ENCODE measurements at places on chromosomes 5 and 9. TPM values are rescaled to one million over a fixed set of nuclear protein-coding genes. Genes with fewer than 3 reads are reported as not detected.

GRCh38 chr5:174832025-174832424 lies 107.6 kb downstream of the MSX2 start:
- DNase-seq, result no peak

The SPATA31A3 gene
- total RNA-seq, result not detected

- no peak for DNase-seq
These were observed 13.8 kb upstream of the TMEM267 start for GRCh38 chr5:43497311-43498104.

The NR6A1 gene
- total RNA-seq, result 8.4 TPM

- no peak for DNase-seq
These were observed 110.7 kb downstream of the NR6A1 start for GRCh38 chr9:124660341-124660801.

DNA sequence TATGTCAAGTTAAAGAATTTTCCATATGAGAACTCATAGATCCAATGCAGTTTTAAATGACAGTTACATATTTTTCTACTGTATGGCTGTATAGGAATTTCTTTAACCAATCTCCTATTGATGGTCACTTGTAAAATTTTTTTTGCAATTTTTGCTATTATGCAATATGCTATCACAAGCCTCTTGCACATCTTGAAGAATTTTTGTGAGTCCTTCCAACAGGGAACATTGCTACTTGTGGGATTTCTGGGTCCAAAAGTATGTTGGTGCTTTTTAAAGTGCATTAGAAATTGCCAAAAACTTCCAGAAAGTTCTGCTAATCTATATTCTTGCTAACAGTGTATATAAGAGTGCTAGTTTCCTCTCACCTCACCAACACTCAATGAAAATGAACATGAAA lies 65.1 kb downstream of the NPR3 start:
- no peak for DNase-seq

The PFN3 gene
- total RNA-seq, result not detected

The TMEM174 gene
- total RNA-seq, result not detected

GRCh38 chr9:115888131-115888530 lies 265.5 kb upstream of the PAPPA start:
- no peak for DNase-seq

DNA sequence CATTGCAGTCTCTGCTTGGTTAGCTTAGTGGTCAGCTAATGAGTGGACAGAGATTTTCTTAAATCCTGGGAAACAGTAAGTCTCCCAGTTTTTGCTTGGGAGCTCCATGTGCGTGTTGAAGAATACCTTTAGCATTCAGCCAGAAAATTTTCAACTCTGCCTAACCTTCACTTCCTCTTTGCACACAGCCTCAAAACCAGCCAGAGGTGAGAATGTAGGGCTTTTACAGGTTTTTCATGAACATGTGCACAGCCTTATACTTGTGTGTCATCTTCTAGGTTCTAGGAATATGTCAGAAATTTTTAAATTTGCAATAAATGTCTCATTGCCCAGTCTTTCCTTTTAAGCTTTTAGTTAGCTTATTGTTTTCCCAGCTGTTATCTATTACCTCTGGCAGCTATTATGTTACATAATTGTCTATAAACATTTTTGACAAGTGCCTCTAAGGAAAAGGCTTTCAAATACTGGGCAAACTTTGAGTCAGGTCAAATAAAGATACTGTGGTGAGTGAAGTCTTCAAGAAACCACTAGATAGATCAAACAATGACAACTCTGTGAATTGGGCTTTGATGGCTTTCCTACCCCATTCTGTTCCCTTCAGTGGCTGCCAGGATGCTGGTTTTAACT lies 12.7 kb downstream of the ADGRV1 start:
- no peak for DNase-seq

GRCh38 chr5:59040024-59040803 lies 457.3 kb downstream of the RAB3C start:
- DNase-seq, result no peak

- DNase-seq, result no peak
These were observed 56.5 kb upstream of the COL5A1 start for GRCh38 chr9:134585021-134585561.

The CLTB gene
- total RNA-seq, result 234 TPM

The SELENOP gene
- total RNA-seq, result 1,750 TPM

- DNase-seq, result no peak
These were observed 26.5 kb downstream of the TRMO start for GRCh38 chr9:97895695-97896332.

- DNase-seq, result peak; percentile 26
These were observed 8.9 kb upstream of the RXRA start for GRCh38 chr9:134317400-134317789.

DNA sequence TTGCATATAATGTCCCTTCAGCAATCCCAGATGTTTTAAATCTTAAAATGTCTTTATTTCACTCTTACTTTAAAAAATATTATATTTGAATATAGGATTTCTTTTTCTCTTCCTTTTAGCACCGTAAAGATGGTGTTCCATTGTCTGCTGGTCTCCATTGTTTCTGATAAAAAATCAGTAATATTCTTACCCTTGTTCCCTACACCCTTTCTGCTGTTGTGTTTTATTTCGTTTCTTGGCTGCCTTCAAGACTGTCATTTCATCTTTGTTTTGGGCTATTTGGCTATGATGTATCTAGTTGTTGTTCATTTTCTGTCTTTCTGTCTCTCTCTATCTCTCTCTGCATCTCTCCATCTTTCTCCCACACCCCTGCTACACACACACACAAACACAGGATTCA lies 197.9 kb downstream of the IRX2 start:
- DNase-seq, result no peak

DNA sequence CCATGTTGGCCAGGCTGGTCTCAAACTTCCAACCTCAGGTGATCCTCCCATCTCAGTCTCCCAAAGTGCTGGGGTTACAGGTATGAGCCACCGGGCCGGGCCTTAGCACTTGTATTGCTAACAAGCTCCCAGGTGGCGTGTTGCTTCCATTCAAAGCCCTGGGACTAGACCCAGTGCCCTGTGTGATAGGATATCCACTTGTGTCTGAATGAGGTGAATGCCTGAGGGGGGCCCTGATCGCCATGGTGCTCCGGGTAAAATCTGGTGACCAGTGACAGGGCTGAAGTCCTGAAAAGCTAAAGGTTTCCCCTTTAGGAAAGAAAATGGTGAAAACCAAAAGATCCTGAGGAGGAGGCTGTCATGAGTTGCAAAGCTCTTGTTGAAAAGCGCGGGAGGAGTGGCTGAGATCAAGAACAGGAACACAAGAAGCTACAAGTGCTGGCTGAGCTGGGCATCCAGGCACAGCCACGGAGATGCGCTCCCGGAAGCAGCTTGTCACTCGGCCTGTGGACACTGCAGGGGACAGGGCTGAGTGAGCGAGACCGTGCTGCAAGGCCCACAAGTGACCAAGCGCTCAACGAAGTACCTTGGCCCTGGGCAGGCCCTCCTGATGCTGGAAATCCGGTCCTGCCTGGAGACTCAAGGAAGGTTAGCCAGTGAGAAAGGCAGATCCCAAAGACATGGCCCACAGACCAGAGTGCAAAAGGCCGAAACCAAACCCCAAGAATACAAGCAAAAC lies 39.8 kb upstream of the NXNL2 start:
- no peak for DNase-seq

The DMRT3 gene
- not detected for total RNA-seq

The SLC1A1 gene
- total RNA-seq, result 16.8 TPM

The RGS7BP gene
- total RNA-seq, result 0.63 TPM

DNA sequence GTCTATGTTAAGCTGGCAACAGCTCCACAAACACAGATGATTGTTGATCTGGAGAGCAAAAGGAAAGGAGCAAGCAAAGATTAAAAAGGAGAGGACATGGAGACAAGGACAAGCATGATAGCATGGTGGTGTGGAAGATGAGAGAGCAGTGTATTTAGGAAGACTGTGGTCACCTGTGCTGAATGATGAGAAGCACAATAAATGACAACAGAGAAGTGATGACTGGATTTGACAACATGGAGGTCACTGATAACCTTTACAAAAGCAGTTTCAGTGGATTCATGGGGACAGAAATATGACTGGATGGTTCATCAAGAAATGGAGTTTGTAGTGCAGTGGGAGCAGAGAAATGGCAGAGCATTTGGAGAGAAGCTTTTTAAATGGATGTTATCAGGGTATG lies 20.2 kb downstream of the TTC33 start:
- no peak for DNase-seq

GRCh38 chr9:93114169-93114983 lies 18.4 kb downstream of the CARD19 start:
- DNase-seq, result peak; percentile 60

- DNase-seq, result no peak
These were observed 111.1 kb downstream of the PAM start for GRCh38 chr5:102866237-102866600.

GRCh38 chr9:132372177-132373095 lies 17.6 kb upstream of the SETX start:
- peak; percentile 45 for DNase-seq

The SRD5A1 gene
- total RNA-seq, result 16.2 TPM

The TOPORS gene
- total RNA-seq, result 18.2 TPM

The PTGES gene
- total RNA-seq, result 3.4 TPM

- DNase-seq, result no peak
These were observed 76.2 kb upstream of the NEURL1B start for GRCh38 chr5:172564883-172565282.

The IL4 gene
- not detected for total RNA-seq

- peak; percentile 88 for DNase-seq
These were observed 138.1 kb downstream of the C9orf50 start for GRCh38 chr9:129482521-129483414.

The GFPT2 gene
- total RNA-seq, result 17.4 TPM

GRCh38 chr5:148746826-148747535 lies 79.4 kb upstream of the ADRB2 start:
- no peak for DNase-seq

DNA sequence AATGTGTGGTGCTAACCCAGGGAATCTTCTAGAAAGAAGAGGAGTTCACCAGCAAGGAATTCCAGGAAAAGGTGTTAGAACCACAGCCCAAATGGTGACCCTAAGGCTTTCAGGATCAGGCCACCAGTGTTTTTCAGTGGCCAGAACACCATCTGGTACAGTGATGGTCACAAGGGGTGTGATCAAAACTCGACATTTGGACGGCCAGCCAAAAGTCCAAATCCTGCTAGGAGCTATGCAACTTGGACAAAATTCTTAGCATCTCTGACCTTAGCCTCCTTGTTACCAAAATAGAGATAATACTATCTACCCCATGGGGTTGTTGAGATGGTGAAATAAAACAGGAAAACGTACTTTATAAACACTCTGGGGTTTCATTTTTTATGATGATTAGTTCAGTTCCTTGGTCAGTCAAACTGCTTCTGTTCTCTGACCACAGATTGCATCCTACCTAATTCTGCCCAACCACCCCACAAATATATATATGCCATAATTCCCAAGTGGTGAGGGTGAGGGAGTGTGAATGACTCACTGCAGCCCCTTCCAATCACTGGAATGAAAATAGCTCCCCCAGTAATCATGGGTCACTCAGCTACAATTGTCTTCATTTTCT lies 210.3 kb downstream of the CDK5RAP2 start:
- no peak for DNase-seq

DNA sequence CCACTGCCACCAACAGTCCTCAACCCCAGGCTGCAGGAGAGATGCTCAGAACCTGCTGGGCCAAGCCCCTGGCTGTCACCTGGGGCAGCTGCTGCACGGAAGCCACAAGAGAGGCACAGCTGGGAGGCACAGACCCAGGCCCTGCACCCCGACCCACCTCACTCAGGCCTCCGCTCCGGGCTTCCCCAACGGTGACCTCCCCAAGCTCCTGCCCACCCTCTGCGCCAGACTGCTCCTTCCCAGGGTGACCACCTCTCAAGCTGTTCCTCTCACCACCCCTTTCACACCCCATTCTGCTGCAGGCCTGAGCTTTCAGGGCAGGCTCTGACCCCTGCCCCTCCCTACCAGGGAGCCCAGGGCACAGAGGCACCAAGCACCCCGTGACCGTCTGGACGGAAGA lies 33.0 kb downstream of the VAV2 start:
- peak; percentile 44 for DNase-seq

The DIPK1B gene
- total RNA-seq, result 1.0 TPM

The SLC1A3 gene
- 0.67 TPM for total RNA-seq

The C9orf50 gene
- not detected for total RNA-seq

The GADD45G gene
- total RNA-seq, result 18.4 TPM

DNA sequence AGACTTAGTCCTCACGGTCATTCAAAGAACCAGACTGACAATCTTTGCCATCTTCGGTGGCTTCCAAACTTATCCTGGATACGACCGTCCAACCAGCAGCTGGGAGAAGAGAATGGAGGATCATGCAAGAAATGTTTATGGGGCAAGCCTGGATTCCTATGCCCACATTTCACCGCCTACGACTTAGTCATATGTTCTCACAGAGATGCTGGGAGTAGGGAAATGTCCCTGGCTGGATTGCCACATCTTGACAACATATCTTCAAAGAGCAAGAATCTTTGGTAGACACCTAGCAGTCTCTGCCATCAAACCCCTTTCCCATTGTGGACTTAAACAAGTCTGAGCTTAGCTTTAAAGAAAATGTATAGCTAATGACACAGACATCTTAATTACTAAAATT lies 5.0 kb downstream of the MED7 start:
- DNase-seq, result no peak

The SPINK5 gene
- 6.2 TPM for total RNA-seq

GRCh38 chr5:53322257-53322656 lies 158.2 kb upstream of the FST start:
- DNase-seq, result no peak

DNA sequence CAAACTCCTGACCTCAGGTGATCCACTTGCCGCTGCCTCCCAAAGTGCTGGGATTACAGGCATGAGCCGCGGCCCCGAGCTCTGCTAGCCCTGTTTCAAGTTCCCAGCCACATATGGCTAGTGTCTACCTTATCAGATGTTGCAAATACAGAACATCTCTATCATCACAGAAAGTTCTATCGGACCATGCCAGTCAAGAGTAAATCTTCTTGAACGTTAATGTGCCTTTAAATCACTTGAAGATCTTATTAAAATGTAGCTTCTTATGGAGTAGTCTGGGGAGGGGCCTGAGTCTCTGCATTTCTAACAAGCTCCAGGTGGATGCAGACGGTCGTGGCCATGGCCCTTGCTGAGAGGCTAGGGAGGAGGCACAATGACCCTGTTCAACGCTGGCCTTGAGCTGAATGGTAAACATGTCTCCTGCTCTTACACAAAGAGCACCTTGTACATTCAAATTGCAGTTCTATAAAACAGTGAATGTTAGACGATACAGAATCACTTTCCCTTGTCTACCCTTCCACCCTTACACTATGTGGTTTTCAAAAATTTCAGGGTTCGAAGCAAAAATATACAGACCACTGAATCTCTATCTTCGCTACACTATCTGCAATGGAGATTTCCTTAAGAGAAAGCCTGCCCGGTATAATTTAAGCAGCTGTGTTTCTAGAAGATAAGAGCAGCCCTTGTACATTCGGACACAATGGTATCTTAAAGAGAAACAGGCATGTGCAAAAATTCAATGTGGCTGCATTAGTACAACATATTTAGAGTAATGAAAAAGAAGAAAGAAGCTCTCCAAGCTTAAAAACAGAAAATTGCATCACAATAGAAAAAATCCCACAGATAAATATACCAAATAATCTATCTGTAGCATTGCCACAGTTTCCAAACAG lies 114.1 kb downstream of the FRMD3 start:
- no peak for DNase-seq

The IRX2 gene
- total RNA-seq, result 0.09 TPM

Measured in mucosa of descending colon (tissue), 3 donors.